ENCODE measurements at places on chromosomes 7 and 10.

GRCh38 chr7:142188154-142188553 lies 69.7 kb downstream of the PRSS58 start:
- no peak for DNase-seq

DNA sequence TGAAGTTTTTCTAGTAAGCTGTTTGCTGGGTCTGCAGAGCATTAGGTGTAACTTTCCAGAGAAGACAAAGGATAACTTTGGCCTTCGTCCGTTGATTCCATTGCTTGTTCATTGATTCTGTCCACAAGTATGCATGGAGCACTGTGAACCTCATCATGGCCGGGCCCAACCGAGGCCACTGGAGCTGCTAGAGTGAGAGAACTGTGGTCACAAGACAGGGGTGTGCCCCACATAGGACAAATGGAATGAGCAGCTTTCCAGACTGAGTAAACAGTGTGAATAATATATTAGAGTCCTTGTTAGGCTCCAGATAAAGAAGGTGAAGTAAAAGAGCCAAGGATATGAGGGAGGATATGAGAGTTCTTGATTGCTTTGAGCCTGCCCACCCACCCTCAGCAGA lies 24.9 kb downstream of the MBL2 start:
- no peak for DNase-seq

GRCh38 chr10:90042075-90042474 lies 340.7 kb downstream of the KIF20B start:
- no peak for DNase-seq

DNA sequence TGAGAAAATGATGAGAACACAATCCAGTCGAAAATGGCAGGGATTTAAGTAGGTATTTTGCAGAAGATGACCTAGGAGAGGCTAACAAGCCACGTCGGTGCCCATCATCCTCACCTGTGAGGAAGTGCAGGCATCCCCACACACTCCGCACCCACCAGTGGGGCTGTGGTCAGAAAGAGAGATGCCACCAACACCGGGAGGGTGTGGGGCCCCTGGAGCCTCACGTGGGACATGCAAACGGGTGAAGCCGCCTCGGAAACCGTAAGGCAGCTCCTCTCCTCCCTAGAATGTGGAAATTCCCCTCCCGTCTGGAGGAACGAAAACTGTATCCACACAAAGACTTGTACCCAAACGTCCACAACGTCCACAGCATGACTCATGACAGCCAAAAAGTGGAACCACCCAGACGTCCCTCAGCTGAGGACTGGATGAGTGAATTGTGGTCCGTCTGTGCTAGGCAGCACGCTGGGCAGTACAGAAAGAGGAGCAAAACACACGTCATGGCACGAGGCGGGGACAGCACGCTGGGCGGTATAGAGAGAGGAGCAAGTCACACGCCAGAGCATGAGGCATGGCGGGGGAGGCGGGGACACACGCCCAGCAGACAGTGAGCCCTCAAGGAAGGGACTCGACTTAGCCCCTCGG lies 246.0 kb downstream of the ELFN1 start:
- DNase-seq = no peak

- no peak for DNase-seq
Measured at GRCh38 chr7:80467069-80467468, 44.8 kb downstream of the GNAT3 start.

GRCh38 chr10:44426247-44427034 lies 41.5 kb upstream of the CXCL12 start:
- no peak for DNase-seq

DNA sequence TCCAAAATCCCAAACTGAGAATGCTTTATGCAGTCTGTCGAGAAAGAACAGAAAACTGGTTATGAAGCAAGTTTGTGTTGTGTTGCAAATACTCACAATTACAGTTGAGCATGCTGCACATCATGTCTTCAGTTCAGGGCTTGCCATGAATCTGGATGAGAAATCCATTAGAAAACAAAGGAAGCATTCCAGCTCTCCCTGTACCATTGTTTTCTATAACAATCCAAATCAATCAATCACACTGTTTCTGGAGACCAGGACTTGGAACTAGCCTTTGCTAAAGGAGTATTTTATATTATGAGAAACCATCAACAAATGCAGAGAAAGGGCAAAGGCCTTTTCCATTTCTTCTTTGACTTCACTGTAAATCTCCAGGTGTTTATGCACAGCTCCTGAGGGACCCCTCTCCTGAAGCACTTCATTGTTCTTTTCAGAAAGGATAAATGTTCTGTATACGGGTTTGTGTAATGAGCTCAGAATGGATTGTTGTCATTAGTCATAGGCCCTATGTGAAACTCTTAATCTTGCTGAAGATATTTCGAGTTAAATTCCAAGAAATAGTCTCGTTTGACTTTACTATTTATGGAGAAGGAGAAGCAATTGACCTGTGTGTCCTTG lies 364.7 kb upstream of the POM121L12 start:
- no peak for DNase-seq

- DNase-seq = no peak
Measured at GRCh38 chr7:43594020-43594419, 11.1 kb downstream of the STK17A start.

- no peak for DNase-seq
Measured at GRCh38 chr7:151494298-151495284, 25.1 kb downstream of the RHEB start.
